Activated CD4-positive, alpha-beta T cell treated with anti-CD3 and anti-CD28 coated beads, Interleukin-2, Interleukin-6, amounts not matched to agents 100 ng/mL and 50 ng/mL, durations not matched to agents 16 hours and 8 hours (primary cell): ENCODE measurements at places on chromosomes 11 and 22.
A peak's percentile ranks its signal among the peaks of the same experiment; 100 is the strongest.

GRCh38 chr11:125068368-125068767 lies 5.3 kb downstream of the SLC37A2 start:
- DNase-seq: no peak

GRCh38 chr22:22030493-22031182 lies 48.1 kb upstream of the TOP3B start:
- DNase-seq: peak; percentile 21

DNA sequence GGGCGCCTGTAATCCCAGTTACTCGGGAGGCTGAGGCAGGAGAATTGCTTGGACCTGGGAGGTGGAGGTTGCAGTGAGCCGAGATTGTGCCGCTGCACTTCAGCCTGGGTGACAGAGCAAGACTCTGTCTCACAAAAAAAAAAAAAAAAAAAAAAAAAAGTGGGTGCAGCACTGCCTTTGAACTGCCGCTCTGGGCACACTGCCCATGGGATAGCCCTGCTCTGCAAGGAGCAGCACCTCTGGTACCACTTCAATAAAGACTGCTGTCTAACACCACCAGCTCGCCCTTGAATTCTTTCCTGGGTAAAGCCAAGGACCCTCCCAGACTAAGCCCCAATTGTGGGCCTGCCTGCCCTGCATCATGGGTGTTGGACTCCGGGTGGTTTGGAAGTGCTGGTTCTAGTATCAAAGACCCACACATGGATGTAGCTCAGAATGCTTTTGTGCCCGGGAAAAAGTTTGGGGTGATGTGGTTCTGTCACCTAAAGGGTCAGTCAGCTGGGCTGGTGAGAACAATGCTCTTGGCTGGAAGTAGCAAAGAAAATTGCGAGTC lies 444.3 kb downstream of the TBC1D22A start:
- no peak for DNase-seq

GRCh38 chr11:130295657-130296056 lies 19.1 kb downstream of the ZBTB44 start:
- no peak for DNase-seq

- no peak for DNase-seq
These were observed 121.5 kb downstream of the RRAS2 start for GRCh38 chr11:14237444-14237961.

GRCh38 chr22:40265783-40266182 lies 80.5 kb upstream of the ADSL start:
- DNase-seq: peak; percentile 36

- DNase-seq: peak; percentile 42
These were observed 389 bp downstream of the MICALL1 start for GRCh38 chr22:37906364-37907008.

- peak; percentile 80 for DNase-seq
These were observed 84.5 kb downstream of the ISX start for GRCh38 chr22:35150183-35151107.

DNA sequence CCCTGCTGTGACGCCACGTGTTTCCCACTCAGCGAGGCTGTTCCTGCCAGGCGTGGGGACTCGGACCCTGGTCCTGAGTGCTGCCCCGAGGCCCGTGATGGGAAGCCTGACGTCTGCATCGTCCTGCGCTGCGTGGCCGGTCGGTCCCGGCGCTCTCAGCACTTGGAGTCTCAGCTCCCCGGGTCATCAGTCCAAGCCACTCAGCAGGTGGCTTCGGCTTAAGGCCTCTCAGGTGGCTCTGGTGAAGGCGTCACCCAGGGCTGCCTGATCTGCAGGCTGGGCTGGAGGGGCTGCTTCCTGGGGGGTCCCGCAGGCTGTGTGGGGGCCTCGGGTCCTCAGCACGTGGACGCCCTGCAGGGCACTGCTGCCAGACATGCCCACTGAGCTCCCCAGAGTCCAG lies 35.3 kb downstream of the BRSK2 start:
- no peak for DNase-seq

DNA sequence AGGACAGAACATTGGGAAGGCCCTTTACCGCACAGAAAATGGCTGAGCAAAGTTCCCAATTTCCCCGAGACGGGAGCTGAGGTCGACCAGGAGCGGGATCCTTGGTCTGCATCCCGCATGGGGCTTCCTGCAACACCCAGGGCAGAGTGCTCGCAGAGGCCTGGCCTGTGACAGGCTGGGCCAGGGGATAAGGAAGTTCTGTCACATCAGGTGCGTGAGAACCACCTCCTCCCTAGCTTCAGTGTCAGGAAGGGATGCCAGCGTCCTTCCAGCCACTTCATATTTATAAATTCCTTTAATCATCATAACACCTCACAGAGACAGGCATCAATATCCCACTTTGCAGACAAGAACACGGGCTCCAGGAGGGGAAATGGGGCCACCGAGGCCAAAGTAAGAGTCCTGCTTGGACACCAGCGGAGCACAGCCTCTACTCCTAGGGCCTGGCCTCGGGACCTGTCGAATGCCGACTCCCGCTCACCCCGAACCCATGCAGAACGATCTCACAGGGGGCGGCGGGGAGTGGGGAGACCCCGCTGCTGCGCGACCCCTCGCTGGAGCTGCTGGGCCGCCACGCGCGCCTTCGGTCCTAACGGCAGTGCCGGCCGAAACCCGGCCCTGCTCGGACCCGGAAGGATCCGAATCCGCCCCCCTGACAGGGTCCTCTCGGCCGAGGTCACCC lies 532 bp downstream of the BET1L start:
- DNase-seq: peak; percentile 37

DNA sequence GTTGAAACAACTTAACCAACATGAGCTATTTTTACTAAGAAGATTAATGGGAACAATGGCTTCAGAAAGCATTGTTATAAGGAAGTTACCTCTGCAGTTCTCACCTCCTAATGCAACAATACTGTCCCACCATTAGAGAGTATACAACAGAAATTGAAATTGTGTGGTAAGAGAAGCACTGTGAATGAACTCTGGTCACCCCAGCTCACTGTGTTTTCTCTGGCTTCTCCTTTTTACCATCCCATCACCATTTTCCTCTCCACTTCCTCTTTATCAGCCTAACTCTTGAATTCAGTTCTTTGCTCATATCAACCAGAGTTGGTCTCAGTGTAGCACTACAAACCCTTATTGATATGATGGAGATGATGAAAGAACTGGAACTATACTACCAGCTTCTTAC lies 138.0 kb upstream of the POU2AF2 start:
- no peak for DNase-seq

GRCh38 chr11:116866804-116867455 lies 29.5 kb upstream of the APOA1 start:
- DNase-seq: no peak

- DNase-seq: no peak
These were observed 26.3 kb downstream of the KCNJ4 start for GRCh38 chr22:38428714-38429113.

DNA sequence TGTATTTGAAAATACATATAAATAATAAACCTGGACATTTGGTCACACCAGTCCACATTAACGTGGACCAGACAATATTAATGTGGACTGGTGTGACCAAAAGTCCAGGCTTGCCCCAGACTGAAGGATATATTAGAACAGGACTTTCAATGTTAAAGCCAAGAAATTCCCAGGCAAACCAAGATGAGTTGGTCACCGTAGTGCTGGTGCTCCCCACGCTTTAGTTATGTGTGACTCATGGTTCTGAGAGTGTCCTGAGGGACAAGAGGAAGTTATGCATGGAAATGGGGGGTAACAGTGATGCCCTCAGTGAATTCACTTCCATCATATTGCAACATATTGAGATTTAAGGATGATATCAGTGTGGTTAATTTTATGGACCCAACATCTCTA lies 31.4 kb downstream of the POU2AF1 start:
- no peak for DNase-seq

DNA sequence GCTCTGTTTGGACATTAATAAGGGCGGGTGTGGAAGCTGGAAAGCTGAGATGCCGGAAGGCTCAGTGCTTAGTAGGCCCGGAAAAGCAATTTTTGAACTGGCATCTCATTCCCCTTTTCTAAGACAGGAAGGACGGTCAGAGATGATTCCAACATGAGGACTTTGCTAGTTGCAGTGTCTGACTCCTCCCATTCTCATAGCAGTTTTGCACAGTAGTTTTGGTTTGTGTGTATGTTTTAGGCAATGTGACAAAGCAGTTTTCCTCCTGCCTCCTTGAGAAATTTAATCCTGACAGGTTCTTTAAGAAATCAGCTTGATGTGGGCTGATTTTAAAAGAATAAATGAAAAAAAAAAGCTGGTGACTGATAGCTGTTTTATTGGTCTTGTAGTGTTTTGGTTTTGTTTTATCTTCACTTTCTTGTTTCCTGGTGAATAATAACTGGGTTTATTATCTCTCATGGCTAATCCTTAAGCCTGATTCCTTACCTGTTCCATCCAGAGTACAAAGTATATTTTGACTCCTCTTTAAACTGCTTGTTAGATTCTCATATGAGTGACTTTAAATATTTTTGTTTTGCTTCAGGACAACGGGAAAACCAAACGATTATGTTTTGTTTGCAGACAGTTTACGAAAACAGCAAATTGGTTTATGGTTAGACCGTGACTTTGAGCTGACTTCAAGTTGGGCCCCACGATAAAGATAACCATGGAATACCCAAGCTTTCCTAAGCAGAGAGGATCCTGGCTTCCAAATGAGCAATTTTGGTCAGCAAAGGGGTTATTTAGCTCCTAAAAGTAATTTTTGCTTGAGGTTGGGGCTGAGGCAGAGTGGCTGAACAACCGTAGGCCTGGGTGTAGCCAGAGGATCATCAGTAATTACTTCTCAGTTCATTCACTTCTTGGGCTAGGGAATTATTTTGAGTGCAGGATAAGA lies 3.4 kb downstream of the PTPRJ start:
- DNase-seq: peak; percentile 61

DNA sequence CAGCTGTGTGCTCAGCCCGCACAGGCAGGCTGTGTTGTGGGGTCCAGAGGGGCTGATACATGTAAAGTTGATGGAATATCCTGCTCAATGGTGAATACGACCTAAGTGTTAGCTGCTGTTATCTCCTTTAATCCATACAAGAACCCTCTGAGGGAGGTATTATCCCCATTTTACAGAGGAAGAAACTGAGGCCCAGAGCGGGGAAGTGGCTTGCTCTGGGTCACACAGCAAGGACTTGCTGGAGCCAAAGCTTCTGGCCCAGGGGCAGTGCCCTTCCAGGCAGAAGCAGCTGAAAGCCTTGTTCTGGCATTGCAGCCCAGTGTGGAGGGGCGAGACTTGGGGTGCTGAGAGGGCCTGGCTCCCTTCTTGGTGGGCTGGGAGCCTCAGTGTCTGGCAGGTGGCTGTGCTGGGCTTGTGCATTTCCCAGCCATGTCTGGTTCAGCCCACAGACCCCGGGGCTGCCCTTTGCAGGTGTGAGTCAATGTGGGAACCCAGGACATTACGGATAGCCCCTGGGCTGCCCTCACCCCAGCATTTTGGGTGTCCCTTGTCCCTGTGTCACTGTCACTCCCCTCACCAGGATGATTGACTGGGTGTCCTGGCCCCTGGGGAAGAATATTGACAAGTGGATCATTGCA lies 10.4 kb downstream of the USP35 start:
- DNase-seq: no peak

DNA sequence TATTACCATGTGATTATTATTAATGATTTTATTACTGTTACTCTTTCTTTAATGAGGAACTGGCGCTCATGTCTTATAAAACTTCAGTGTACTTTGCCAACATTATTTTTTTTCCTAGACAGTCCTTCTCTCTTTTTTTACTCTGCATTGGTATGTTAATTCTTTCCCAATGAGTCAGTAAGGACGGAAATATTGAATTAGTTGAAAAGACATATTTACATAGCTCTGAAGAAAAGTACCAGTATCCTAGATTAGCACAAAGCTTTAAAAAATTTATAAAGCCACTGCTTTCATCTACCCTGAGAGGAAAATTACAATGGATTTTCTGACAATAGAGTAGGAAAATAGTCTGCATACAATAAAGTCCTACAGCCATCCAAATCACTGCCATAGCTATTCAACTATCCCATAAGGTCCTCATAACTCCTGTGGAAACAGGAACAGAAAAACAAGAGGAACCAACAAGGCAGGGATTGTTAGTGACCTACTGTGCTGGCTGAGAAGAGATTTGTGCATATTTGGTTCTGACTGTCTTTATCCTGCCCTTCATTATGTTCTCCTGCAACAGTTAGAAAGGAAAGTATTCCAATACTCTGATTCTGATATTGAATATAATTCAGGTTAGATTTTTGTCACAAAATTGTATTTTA lies 314.4 kb downstream of the AASDHPPT start:
- no peak for DNase-seq

GRCh38 chr11:5691964-5692361 lies 2.4 kb downstream of the TRIM22 start:
- DNase-seq: no peak

DNA sequence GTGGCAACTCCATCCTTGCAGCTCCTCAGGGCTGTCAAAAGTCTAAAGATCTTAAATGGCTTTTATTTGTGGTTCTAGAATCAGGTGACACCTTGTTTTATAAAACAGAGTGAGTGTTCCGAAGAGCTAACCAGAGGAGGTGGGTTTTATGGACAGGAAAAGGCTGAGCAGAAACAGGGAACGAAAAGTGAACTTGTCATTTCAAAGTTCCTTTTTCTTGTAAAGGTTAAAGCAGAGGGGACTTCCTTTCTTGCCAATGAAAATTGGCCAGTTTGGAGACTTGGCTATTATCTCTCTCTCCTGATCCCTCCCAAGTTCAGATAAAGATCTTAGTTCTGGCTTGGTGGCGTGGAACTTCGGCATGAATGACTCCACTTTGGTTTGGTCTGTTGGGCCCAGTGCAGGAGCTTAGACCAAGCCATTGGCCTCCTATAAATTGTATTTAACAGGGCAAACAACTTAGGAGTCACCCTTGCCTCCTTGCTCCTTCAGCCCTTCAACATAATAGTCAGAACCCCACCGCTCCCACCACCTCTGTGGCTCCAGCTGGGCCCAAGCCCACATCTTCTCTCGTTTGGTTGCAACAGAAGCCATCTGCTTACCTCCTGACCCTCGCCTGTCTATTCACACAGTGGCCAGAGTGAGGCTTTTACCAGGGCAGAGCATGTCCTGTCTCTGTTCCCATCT lies 102.4 kb upstream of the THY1 start:
- DNase-seq: no peak

DNA sequence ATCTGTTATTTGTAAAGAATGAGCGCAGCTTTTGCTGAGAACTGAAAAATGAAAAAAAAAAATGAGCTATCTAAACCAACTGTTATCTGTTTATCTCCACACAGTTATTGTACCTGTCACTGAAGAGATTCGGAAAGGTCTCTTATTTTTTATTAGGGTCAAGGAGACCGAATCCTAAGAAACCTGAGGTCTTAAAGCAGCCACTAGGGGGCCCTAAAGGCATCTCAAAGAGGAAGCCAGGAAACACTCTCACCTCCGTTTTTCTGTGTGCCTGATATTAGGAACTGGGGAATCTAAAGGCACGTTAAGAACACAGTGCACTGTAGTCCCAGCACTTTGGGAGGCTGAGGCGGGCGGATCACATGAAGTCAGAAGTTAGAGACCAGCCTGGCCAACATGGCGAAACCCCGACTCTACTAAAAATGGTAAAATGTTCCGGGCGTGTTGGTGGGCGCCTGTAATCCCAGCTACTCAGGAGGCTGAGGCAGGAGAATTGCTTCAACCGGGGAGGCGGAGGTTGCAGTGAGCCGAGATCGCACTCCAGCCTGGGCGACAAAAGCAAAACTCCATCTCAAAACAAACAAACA lies 3.5 kb upstream of the LARGE1 start:
- peak; percentile 50 for DNase-seq
